ENCODE measurements at places on chromosomes 3 and 15. TPM values are rescaled to one million over a fixed set of nuclear protein-coding genes. Genes with fewer than 3 reads are reported as not detected.

Gene STAC
- 1.9 TPM for total RNA-seq

Gene SLC24A5
- total RNA-seq = not detected

Gene GPR171
- total RNA-seq = not detected

Gene CMTM7
- 36.8 TPM for total RNA-seq

Gene EID1
- total RNA-seq = 106 TPM

Gene MGA
- total RNA-seq = 5.7 TPM

Gene C3orf18
- total RNA-seq = 2.3 TPM

Gene IRAK2
- total RNA-seq = 12.8 TPM

Gene NGRN
- 112 TPM for total RNA-seq

Gene KLF15
- 1.4 TPM for total RNA-seq

Gene HRH1
- total RNA-seq = 6.9 TPM

Gene CLDN1
- 15.3 TPM for total RNA-seq

Gene OGG1
- 14.0 TPM for total RNA-seq

Gene LEKR1
- total RNA-seq = 1.0 TPM

Gene GOLGA6A
- total RNA-seq = 0.09 TPM

Gene GRM2
- 0.03 TPM for total RNA-seq

Gene COL6A5
- total RNA-seq = not detected

Gene TMCO5A
- total RNA-seq = not detected

Gene PRRT3
- 1.8 TPM for total RNA-seq

Gene GOLGA8H
- total RNA-seq = 2.4 TPM

Gene ADAMTSL3
- 0.34 TPM for total RNA-seq

Gene SYNPR
- total RNA-seq = not detected

Gene UROC1
- total RNA-seq = not detected

Gene IL17RC
- total RNA-seq = 29.8 TPM

Gene WDR49
- not detected for total RNA-seq

Gene TUSC7
- total RNA-seq = not detected

Gene DCLK3
- total RNA-seq = not detected

Gene ACAN
- 1.4 TPM for total RNA-seq

Gene ETFA
- 244 TPM for total RNA-seq

Gene CACNA2D3
- 0.15 TPM for total RNA-seq

Gene ANKUB1
- not detected for total RNA-seq

Gene KCNMB3
- total RNA-seq = 1.4 TPM

Gene LEO1
- 46.0 TPM for total RNA-seq

Gene SLC12A1
- total RNA-seq = not detected

Gene FILIP1L
- total RNA-seq = 0.22 TPM

Gene AGBL1
- total RNA-seq = not detected

Gene ELP6
- 28.1 TPM for total RNA-seq

Gene A4GNT
- total RNA-seq = not detected

Measured in A549 treated with AZD2906 at 1 μM for 4 hours (cell line).